ENCODE measurements at places on chromosomes 16 and 17.

GRCh38 chr16:57072616-57073275 lies 19.6 kb upstream of the CPNE2 start:
- no peak for DNase-seq

- DNase-seq = no peak
Measured at GRCh38 chr17:78345172-78345571, 14.7 kb downstream of the SOCS3 start.

- DNase-seq = no peak
Measured at GRCh38 chr17:27657620-27658019, 26.6 kb downstream of the LGALS9 start.

DNA sequence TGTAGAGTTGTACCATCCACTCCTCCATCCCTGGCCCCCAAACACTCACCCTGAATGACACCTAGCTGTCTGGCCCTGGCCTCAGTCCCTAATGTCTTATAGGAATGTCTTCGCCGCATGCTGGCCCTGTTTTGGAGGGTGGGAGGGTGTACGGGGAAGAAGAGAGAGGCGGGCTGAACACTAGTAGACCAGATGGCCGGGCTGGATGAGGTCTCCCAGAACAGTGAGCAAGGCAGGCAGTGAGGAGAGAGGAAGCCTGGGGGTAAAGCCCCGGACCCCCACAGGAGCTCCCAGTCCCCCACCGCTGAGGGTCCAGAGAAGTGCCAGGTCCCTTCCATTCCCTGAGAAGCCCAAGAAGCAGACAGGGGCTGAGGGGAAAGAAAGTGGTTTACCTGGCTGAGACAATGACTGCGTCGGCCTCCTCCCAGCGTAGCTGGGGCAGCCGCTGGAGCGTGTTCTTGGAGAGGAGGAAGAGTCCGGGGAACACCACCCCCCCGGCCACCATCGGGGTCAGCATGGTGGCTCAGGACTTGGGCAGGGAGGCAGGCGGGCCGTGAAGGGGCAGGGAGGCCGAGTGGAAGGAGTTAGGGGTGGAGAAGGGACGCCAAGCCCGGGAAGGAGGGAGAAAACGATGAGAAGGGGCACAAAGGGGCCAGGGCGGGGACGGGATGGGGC lies 923 bp downstream of the TLCD3B start:
- no peak for DNase-seq

- no peak for DNase-seq
Measured at GRCh38 chr17:14351493-14351892, 50.6 kb downstream of the HS3ST3B1 start.

DNA sequence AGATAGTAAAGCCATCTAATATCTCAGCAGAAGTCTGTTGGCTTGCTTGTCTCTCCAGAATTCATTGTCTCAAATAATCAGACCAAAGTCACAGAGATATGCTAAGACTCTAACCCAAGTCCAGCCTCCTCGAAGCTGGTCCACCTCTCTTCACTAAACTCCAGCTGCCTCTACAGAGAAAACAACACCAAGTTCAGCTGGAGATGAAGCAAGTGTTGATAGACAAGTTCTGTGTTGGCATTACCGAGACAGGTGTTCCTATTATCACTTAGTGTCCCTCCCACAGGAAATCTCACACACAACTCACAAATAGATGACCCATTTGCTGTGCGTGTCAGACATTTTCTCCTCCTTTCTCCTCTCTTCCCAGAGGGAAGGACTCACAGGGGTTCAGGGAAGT lies 164.4 kb upstream of the ANKFN1 start:
- DNase-seq = no peak

GRCh38 chr17:66764506-66764905 lies 70.4 kb upstream of the CACNG5 start:
- peak; percentile 86 for DNase-seq

DNA sequence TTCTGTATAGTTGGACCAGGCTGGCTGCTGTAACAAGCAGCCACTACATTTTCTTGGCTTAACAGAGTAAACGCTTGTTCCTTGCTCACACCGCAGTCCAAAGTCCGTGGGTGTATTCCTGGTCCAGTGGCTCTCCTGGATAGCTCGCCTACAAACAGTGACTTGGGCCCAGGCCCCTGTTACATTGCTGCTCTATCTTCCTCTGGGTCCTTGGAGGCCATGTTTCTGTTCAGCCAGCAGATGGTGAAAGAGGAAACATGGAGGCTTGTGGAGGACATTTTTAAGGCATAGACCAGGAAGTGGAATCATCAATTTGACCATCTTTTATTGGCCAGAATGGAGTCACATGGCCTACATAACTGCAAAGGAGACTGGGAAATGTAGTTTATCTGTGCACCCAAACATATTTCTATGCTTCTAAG lies 55.1 kb downstream of the ATP2C2 start:
- no peak for DNase-seq

DNA sequence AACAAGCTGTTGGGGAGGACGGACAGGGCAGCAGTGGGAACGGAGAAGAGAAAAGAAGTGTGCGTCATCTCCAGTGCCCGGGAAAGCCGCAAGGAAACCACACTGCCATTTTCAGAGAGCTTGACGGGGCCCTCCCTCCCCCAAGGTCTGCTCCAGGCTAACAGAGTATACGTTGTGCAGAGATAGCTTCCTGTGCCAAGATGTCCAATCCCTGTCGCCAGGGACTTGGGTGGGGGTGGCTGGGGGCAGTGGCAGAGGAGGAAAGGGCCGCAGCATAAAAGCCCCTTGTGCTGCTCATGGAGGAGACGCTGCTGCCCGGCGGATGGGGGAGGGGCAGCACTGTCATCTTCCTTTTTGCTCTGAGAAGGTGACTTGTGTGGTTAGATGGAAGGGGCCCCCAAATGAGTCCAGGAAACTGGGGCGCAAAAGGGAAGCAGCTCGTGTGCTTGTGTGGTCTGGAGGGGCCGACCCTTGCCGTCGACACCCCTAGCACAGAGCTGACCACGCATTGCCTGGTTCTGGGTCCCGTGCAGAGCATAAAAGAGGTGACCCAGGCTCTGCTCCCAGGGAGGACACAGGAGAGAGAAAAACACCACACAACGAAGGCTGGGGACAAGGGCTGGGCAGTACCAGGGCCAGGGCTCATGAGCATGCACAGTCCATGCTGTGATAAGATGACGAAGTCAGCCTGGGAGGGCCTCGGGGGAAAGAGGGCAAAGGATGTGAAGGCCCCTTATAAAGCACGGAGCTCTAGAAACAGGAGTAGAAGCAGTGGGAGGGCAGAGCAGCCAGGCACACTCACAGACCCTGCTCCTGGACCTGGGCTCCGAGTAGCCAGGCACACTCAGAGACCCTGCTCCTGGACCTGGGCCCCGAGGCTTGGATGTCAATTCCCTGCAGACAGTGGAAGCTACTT lies 372.7 kb downstream of the SLC39A11 start:
- no peak for DNase-seq

DNA sequence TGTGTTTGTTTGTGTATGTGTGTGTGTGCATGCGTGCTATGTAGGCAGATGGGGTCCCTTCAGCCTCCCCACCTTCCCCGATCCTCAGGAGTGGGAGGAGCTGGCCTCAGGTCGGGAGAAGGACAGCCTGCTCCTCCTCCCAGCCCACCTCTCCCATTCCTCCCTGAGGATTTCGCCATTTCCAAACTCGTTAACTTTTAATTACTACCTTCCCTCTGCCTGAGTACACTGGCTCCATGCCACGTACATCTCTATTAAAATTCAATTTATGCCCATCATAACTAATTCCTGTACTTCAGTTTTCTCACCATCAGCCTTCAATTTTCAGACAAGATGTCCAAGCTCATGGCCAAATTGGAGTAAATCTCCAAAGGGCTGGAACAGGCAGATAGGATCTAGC lies 148.6 kb downstream of the SDK2 start:
- no peak for DNase-seq

DNA sequence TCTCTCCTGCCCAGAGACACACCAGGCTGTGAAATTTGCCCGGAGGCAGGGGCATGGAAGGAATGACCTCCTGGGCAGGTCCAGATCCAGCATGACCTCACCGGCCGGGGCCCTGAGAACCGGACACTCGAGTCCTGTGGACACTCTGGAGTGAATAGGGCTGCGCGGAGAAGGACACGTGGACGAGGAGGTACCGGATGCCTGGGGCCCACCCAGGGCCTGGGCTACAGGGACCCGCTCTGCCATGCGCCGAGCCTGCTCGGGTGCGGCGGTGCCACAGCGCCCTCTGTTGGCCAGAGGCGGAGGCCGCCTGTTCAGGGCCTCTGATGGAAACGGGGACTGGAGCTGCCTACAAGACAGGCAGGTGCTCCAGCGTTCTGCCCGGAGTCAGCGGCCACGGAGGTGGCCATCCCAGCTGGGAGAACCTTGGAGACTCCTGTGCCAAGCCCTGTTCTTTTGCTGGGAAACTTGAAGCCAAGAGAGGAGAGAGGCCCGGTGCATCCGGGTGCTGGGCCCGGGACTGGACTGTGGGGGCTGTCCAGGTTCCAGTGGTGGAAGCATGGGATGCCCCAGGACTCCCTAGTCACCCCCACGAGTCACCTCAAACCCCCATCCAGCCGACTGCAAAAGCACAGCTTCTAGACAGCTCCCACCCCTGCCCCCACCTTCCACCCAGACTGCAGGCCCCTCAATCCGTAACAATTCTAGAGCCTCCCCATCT lies 19.3 kb upstream of the NXPH3 start:
- peak; percentile 90 for DNase-seq

DNA sequence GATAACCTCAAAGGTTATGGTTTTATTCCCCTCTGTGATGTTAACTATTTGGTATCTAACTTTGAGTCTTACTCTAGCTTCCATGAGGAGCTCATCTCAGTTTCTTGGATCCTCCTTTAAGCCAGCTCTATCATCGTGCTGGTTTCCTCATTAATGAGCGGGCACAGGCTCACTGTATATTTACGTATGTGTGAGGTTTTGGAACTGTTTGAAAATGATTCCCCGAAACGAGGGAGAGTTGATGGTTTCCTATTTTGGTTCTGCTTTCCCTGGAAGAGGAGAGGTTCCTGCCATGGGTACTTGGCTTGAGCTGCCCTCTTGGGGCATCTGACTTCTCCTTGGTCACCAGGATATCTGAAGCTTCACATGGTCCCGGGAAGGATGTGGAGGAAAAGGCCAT lies 32.7 kb upstream of the PIK3R6 start:
- no peak for DNase-seq

DNA sequence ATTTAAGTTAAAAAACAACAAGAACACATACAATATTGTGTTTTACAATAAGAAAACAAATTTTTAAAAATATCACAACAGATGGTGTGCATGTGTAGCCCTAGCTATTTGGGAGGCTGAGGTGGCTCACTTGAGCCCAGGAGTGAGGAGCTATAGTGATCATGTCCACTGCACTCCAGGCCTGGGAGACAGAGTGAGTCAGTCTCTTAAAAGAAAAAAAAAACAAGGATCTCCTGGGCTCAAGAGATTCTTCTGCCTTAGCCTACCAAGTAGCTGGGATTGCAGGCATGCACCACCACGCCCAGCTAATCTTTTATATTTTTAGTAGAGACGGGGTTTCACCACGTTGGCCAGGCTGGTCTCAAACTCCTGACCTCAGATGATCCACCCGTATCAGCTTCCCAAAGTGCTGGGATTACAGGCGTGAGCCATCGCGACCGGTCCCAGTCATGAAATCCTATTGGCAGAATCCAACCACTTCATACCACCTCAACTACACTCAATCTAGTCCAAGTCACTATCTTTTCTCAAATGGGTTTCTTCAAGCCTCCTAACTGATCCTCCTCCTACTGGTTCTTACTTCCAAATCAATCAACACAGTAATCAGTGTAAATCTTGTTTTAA lies 55.0 kb downstream of the STH start:
- no peak for DNase-seq

- DNase-seq = no peak
Measured at GRCh38 chr17:1029196-1029921, 32.4 kb downstream of the TIMM22 start.

DNA sequence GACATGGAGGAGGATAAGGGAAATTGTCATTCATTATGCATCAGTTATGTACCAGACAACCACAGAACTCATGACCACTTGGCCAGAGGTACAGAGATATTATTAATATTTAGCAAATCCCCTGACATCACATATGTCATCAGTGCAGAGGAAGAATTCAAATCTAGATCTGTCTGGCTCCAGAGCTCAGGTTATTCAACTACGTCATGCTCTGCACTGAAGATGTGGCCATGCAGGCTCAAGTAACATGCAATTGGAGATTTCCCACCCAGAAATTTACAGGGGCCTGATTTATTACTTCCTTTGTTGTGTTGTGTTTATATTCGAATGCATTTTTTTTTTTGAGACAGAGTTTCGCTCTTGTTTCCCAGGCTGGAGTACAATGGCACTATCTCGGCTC lies 224.3 kb downstream of the HS3ST4 start:
- no peak for DNase-seq

GRCh38 chr16:51651061-51651466 lies 500.0 kb upstream of the SALL1 start:
- no peak for DNase-seq

GRCh38 chr17:48553826-48554225 lies 8.9 kb upstream of the HOXB2 start:
- no peak for DNase-seq

DNA sequence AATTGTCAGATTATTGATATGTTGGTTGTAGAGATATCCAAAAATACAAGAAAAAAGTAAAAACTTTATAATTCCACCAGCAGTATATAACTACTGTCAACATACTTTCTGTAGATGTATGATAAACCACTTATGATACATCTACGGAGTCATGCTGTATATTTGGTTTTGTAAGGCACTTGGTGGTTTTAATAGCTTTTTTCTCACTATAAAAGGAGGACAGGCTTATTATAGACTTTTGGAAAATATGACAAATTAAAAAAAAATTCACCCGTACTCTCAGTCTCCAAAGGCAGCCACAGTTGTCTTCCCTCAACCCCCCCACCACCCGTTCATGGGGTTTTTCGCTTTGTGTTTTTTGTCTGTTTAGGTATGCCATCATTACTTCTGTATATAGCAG lies 14.8 kb downstream of the RAI1 start:
- DNase-seq = no peak
